Activated T-cell treated with anti-CD3 and anti-CD28 coated beads for 48 hours (primary cell): ENCODE measurements at places on chromosomes 3 and 15.
A peak's percentile ranks its signal among the peaks of the same experiment; 100 is the strongest.

- DNase-seq: no peak
Measured at GRCh38 chr3:17154941-17155340, 270.2 kb downstream of the PLCL2 start.

- DNase-seq: no peak
Measured at GRCh38 chr3:169429328-169429727, 234.2 kb downstream of the MECOM start.

- DNase-seq: no peak
Measured at GRCh38 chr3:109803274-109803673, 465.9 kb upstream of the DPPA4 start.

- DNase-seq: peak; percentile 29
Measured at GRCh38 chr3:187101184-187102072, 37.9 kb downstream of the RPL39L start.

- DNase-seq: no peak
Measured at GRCh38 chr15:74200412-74200815, 2.2 kb downstream of the STRA6 start.

DNA sequence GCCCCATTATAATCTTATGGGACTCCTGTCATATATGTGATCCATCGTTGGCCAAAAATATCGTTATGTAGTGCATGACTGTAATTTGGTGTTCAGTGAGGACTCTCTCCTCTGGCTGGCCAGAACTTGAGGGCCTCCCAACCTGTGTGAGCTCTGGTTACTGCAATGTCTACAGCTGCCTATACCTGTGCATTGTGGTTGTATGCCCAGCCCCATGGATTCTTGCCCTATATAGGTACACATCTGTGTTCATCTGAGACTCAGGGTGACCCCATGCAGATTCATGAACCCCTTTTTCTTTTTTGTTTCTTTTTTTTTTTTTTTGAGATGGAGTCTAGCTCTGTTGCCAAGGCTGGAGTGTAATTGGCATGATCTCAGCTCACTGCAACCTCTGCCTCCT lies 32.6 kb upstream of the KLF13 start:
- DNase-seq: no peak

DNA sequence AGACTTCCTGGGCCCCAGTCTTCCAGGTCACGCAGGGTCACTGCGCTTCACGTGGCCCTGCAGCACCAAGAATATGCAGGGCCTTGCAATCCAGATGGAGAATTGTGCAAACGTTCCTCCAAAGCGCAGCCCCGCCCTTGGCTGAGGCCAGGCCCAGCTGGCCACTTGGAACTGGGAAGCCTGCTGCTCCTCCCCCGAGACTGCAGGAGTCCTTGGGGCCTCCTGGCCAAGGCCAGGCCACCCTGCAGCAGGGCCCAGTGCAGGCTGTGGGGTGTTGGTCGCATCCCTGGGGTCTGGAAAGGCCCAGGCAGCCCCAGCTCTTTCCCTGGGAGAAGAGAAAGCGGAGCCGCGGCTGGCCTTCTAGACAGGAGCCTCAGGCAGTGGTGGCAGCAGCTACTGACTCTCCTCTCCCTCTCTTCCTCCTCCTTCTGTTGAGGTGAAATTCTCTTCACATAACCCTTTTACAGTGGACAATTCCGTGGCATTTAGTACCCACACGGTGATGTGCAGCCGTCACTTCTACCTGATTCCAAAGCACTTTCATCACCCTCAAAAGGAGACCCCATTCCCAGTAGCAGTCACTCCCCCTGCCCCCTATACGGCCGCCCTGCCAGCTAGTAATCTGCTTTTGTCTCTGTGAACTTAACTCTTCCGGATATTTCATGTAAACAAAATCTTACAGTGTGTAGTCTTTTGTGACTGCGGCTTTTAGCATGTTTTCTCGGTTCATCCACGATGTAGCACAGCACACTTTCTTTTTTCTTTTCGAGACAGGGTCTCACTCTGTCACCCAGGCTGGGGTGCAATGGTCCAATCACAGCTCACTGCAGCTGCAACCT lies 103.9 kb downstream of the TMEM266 start:
- DNase-seq: no peak

DNA sequence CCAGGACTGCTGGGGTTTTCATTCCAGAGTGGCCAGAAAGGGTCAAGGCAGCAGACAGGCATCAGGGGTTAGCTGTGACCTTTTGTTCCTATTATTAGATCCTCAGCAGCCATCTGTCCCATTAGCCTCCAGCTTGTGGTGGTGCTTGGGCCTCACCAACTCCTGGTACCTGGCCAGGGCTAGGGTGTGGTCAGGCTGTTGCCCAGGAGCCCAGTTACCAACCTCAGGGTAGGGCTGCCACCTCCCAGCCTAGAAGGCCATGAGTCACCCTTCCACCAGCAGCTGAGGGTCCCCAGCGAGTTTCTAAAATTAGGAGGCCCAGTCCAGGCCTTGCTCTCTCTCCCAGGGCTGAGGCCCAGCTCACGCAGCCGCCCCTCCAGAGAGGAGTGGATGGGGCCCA lies 12.2 kb downstream of the TMEM43 start:
- DNase-seq: no peak

DNA sequence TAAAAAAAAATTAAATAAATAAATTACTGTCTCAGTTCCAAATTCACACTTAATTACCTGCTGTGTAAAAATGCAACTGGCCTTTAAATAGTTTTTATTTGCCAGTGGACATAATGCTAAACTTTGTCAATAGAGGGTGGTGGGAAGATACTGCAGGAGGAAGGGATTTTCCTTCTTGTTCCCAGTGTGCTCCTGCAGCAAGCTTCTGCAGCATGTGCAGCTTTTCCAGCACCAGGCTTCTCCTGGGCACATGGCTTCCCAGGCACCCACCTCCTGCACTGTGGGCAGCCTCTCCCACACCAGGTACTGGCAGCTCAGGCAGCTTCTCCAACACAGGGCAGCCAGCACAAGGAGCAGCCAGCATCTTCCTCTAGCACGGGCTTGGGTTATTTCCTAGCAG lies 29.6 kb upstream of the BBX start:
- DNase-seq: no peak

- DNase-seq: no peak
Measured at GRCh38 chr3:150170852-150171520, 200.3 kb upstream of the PFN2 start.

DNA sequence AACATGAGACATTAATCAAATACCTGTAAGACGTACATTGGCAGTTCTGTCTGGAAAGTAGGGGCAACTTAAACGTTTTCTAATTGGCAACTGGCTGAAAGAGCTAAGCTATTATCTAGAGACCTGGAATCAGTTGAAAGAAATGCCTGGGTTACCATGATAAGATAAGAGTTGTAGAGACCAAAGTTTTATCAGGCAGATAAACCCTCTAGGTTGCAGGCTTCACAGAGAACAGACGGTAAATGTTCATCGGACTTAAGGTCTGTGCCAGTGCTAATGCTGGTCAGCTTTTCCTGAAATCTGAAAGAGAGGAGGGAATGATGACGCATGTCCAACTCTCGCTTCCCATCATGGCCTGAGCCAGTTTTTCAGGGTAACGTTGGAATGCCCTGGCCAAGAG lies 196.2 kb downstream of the ROBO2 start:
- no peak for DNase-seq

DNA sequence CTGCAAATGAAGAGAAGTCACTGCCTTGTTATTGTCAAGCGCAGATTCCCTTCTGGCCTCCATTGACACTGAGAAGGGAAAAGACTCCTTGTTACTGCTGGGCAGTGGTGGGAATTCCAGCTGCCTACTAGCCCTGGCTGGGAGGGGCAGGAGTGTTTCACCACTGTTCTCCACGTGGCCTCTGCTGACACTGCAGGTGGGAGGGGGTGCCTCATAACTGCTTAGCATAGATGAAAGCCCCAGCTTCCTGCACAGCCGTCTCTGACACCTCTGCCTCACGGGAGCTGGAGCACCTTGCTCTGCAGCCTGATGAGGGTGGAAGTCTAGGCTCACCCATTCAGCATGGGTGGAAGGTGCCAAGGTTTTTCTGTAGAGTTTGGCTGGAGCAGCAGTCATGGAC lies 52.1 kb downstream of the TM2D3 start:
- no peak for DNase-seq

- no peak for DNase-seq
Measured at GRCh38 chr3:45852828-45853227, 10.9 kb upstream of the LZTFL1 start.

GRCh38 chr3:196514913-196515621 lies at the start of gene SMCO1:
Gene SMCO1, minus strand, starts transcription at chr3:196515346. Its CDS starts 137 bp downstream, at chr3:196515209.
- no peak for DNase-seq

DNA sequence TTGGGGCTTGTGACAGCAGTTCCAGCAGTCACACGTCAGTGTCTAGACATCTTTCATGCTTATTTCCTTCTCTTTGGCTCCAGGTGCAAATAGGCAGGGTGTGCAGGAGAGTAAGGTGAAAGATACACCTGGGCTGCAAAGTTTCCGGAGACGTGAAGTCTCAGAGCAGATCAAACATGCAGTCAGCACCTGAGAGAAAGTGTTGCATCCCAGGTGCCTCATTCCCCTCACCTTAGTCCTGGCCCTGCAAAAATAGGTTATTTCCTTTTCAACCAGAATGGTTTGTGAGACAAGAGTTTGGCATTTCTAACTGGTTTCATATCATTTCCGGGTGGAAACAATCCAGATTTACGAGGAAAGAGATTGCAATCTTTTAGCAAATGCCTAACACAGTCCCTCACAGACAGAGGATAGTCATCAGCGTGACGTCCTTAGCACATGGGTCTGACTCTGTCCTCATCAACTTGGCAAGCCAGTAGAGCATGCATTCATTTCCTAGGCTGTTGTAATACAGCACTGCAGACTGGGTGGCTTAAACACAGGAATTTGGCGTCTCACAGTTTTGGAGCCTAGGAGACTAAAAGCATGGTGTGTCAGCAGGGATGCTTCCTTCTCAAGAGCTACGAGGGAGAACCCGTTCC lies 58.2 kb upstream of the ARRDC4 start:
- DNase-seq: no peak

DNA sequence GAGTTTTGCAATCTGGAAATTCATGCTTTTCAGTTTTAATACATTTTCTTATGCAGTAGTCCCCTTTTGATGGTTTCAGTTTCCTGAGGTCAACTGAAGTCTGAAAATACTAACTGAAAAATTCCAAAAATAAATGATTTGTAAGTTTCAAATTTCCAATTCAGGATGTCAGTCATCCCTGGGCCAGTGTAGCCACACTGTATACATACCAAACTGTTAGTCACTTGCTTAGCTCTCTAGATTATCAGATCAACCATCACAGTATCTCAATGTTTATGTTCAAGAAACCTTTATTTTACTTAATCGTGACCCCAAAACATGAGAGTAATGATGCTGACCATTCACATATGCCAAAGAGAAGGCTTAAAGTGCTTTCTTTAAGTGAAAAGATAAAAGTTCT lies 715.5 kb downstream of the GBE1 start:
- DNase-seq: no peak

DNA sequence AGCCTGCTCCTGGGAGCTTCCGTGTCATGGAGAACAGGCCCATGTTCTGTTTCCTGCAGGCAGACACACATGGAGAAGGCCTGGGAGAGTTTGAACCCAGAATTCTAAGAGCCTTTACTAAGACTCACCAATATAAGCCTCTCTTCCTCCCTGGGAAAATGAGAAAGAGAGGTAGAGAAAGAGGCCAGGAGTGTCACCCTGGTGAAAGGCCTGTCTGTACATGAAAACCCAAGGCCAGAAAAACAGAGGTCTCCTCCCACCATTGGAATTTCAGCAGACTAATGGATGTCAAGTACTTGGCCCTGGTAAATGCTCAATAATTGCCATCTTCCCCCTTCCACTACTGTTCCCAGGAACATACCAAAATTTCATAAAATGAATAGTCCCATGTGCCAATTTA lies 117.6 kb downstream of the TOP2B start:
- no peak for DNase-seq

GRCh38 chr3:48521635-48522034 lies 17.7 kb upstream of the SHISA5 start:
- DNase-seq: no peak

DNA sequence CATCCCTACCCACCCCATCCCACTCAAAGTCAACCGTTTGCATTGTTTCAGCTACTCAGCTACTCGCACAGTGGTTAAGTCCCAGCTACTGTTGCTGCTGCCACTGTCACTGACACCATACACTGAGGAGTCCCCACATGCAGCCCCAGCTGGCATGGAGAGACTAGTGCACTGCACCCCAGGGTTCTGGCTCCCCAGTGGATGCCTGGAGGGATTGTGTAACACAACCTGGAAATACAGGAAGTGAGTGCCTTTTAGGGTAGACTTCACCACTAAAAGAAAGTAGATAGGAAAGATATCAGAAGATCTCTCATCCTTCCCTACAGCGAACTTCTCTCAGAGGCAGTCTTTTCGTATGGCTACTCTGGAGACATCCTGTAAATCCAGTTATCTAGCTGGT lies 169.2 kb upstream of the STRIT1 start:
- DNase-seq: no peak

DNA sequence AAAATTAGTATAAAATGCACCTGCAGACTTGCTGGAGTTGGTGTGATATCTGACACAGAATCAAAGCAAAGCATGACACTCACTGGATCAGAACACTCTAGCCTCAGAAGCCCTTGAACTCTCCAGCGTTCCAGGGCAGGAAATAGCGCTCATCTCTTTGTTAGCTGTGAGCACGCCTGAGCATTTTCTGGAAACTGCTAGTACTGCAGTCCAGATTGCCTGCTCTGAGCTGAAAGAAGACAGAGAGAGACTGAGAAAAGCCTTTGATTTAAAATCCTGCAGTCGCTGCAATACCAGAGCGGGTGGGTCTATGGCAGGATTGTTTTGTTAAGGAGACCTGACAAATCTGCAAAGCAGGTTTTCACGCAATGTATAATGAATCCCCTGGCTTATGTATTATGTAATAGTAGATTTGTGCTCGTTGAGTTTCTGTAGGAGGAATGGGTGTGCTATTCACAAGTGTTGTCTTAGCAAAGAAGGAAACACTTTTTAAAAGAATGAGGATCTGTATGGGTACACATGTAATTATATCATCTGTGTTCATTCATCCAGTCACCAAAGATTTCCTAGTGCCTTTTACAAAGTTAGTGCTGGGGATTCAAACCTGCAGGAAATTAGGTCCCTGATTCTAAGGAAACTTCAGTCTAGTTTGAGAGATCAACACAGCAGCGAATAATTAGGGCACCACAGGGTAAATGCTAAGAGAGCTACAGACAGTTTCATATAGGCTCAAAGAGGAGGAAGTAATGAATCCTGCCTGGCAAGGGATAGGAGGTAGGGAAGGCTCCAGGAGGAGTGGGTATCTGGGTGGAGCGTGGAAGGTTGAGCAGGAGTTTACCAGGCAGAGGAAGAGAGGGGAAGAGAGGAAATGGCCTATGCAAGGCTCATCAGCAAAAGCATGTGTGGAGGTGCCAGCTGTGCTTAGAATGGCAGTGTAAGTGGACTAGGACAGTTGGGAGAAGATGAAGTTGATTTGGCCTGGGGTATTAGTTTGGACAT lies 26.1 kb upstream of the MGLL start:
- DNase-seq: no peak

DNA sequence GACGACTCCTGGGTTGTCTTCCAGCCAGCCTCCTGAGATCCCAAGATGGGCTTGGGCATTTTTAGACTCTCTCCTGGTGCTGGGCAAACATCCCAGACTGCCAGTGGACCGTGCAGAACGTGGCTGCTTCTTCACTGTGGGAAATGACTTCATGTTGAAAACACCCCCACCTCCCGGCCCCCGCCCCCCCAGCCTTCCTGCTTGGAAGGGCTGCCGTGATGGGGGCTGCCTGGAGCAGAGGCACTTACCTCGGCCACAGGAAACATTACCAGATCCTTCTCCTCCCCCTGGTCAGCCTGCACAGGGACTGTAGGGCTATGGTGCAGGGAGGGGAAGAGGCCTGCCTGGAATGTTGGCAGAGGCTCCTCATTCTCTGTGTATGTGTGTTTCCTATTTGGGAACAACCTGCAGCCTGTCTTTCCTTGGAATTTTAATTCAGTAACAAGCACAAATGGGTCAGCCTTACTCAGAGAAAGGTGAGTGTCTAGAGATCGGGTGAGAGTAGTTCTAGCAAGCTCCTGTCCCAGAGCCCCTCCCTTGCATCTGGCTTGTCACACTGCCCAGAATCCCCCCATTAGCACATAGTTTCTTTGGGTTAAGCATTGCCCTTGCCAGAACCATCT lies 90.8 kb downstream of the ANP32A start:
- DNase-seq: no peak
